ENCODE measurements at places on chromosomes 13 and 19. TPM values are rescaled to one million over a fixed set of nuclear protein-coding genes. Genes with fewer than 3 reads are reported as not detected.
A peak's percentile ranks its signal among the peaks of the same experiment; 100 is the strongest.

DNA sequence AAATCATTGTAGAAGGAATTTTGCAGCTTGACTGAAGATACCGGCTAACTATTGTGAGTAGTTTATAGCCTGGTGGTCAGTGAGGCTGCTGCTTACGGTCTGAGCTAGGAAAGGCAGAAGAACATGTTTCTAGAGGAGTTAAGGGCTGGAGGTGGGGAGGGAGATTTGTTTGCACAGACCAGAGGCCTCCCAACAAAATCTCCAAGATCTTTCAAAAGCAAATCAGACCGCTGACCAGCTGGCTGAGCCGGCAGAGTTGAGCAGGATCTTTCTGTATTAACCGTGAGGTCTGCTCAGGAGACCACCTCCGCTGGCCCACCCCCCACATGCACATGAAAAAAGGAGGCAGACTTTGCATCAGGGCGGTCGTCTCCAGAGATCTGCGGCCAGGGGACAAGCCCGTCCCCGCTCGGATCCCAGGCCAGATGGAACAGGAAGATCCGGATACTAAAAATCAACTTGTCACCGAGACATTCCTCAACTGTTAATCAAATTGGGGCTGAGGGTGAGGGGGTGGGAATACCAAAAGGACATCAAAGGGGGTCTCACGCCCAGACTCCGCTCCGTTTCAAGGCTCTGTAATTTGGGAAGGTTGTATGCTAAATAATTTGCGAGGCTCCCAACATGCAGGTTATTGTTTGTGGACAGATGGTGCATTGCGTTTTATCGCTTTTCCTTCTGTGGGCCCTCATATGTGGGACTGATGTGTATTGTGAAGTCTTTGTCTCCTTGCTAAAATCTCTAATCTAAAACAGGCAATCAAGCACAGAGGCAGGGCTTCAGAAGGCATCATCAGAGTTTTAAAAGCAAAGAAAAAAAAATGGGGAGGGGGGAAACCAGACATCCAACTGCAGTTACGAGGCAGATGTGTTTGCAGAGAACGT, 319.0 kb downstream of the ZNF536 start:
- DNase-seq, result no peak

GRCh38 chr19:20365146-20365545, 198.1 kb downstream of the ZNF486 start:
- no peak for DNase-seq

DNA sequence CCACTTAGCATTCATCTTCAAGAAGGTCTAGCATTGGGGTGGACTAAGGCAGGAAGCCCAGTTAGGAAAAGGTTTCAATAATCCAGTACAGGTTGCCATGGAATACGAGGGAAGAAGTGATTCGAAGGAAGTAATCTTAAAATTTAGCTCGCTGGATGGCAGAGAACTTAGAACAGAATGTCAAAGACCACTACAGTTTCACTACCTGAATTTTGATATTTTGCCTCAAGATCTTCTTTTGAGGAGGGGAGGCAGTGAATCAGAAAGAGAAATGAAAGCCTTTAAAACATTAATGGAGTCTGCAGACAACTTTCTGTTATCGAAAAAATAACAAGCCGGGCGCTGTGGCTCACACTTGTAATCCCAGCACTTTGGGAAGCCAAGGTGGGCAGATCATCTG, 7.0 kb upstream of the RAB8A start:
- DNase-seq, result no peak

Gene LILRB1
- 2.3 TPM for total RNA-seq

Gene ZNF780B
- total RNA-seq, result 73.9 TPM

DNA sequence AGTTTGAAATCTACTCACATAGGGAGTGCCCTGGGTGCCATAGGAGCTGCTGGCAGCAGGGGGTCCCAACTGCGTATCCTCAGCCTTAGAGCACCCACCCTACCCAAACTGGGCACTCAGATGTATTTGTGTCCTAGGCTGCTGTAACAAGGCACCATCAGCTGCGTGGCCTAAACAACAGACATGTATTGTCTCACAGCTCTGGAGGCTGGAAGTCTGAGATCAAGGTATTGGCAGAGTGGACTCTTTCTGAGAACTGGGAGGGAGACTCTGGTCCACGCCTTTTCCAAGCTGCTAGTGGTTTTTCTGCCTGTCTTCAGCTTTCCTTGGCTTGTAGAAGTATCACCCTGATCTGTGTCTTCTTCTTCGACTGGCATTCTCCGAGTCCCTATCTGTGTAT, 83.6 kb downstream of the FGF14 start:
- no peak for DNase-seq

DNA sequence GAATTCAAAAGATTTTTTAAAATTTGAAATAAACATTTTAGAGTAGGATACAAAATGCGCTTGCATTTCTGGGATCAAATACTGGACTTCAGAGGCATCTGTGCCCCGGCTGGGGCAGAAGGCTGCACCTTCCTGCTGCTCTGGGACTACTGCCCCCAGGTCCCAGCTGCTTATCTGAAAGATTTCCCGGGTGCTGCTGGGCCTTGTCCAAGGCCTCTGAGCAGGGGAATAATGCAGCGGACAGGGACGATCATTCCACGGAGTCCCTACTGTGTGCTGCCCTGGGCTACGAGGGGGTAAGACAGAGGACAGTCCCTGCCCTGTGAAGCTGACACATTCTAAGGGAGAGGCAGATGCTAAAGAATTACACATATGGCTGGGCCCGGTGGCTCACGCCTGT, 33.1 kb upstream of the NCCRP1 start:
- DNase-seq, result no peak

GRCh38 chr19:31418692-31419430, 69.6 kb upstream of the TSHZ3 start:
- no peak for DNase-seq

GRCh38 chr13:32911506-32911905, 104.7 kb upstream of the KL start:
- DNase-seq, result peak; percentile 56

GRCh38 chr19:38838208-38838985, 6.8 kb upstream of the ECH1 start:
- DNase-seq, result peak; percentile 78

GRCh38 chr19:49850221-49850486, 805 bp upstream of the PTOV1 start:
- DNase-seq, result no peak

- no peak for DNase-seq
Observed at GRCh38 chr13:113088691-113089020, 16.9 kb upstream of the F7 start.

Gene COX6B2
- total RNA-seq, result not detected

Gene CATSPERD
- not detected for total RNA-seq

Gene ZNF816
- total RNA-seq, result 2.9 TPM

- no peak for DNase-seq
Observed at GRCh38 chr13:95573221-95573620, 20.7 kb downstream of the CLDN10 start.
